Osteoblast (primary cell): ENCODE measurements at places on chromosomes 11 and 22.
A peak's percentile ranks its signal among the peaks of the same experiment; 100 is the strongest.

- no peak for DNase-seq
These were observed 537.9 kb upstream of the FAT3 start for GRCh38 chr11:91686700-91687099.

DNA sequence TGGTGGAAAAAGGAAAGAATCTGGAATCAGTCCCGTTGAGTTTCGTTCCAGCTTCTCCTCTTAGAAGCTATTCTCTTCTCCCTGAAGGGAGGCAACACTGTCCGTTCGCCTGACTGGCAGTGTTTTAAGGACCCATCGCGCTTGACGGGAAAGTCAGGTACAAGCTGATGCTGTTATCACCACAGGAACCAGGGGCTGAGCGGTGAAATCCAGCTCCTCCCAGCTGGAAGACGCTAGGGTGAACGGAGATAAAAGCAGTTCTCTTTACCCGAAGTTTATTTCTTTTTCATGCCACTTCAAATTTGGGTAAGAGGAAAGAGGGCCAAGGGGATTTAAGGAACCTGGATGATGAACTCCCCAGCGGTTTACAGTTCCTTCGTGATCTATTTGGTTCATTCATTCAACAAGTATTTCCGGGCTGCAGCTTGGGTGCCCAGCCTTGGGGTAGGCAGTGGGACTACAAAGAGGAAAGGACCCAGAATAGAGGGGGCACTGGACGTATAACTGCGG is 551 bp upstream of the DEUP1 start:
- peak; percentile 23 for DNase-seq

DNA sequence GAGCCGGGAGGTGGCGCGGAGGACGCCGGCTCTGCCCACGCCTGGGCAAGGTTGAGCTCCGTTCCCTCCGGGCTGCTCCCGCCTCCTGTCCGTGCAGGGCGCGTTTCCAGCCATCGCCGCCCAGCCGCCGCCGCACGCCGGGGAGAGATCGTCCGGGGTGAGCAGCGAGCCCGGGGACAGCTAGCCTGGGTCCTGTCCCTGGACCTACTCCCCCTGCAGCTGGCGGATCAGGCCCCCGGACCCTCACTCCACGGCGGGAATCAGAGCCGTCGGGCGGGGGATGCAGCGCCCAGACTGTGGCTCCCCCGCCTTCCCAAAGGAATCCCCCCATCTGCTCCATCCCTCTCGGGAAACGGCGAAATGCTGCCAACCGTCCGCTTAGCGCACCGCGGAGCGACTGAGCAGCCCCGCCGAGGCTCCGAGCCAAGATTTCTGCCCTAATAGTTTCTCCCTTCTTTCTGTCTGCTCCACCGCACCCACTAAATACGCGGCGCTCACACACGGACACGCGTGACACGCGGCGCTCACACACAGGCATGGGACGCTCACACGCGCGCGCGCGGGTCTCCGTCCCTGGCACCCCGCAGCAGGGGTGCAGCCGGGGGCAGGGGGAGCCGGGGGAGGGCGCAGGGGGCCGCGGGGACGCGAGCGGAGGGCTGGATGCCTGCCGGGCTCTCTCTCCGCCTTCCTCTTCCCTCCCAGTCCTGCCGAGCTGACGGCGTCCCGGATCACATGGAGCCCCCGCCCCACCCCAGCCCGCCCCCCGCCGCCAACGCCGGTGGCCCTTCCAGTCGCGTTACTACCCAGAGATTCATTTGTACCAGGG is at the start of gene KCNJ5:
KCNJ5 (plus strand) TSS at position 814 of the 826 bp plus-strand sequence. CDS start 19,918 bp downstream, outside the sequence.
- DNase-seq = peak; percentile 91

DNA sequence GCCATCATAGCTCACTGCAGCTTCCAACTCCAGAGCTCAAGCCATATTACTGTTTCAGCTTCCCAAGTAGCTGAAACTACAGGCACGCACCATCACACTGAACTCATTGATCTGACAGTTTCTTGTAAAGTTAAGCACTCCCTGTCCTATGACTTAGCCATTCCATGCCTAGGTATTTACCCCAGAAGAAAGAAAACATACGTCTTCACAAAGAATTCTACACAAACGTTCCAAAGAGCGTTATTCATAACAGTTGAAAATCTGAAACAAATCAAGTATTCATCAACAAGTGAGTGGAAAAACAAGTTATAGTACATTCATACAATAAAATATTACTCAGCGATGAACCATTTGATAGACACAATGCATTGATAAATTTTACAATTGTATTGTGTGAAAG is 7.8 kb upstream of the NLRP10 start:
- no peak for DNase-seq

GRCh38 chr22:22487059-22487458 is 21.5 kb downstream of the ZNF280B start:
- no peak for DNase-seq

DNA sequence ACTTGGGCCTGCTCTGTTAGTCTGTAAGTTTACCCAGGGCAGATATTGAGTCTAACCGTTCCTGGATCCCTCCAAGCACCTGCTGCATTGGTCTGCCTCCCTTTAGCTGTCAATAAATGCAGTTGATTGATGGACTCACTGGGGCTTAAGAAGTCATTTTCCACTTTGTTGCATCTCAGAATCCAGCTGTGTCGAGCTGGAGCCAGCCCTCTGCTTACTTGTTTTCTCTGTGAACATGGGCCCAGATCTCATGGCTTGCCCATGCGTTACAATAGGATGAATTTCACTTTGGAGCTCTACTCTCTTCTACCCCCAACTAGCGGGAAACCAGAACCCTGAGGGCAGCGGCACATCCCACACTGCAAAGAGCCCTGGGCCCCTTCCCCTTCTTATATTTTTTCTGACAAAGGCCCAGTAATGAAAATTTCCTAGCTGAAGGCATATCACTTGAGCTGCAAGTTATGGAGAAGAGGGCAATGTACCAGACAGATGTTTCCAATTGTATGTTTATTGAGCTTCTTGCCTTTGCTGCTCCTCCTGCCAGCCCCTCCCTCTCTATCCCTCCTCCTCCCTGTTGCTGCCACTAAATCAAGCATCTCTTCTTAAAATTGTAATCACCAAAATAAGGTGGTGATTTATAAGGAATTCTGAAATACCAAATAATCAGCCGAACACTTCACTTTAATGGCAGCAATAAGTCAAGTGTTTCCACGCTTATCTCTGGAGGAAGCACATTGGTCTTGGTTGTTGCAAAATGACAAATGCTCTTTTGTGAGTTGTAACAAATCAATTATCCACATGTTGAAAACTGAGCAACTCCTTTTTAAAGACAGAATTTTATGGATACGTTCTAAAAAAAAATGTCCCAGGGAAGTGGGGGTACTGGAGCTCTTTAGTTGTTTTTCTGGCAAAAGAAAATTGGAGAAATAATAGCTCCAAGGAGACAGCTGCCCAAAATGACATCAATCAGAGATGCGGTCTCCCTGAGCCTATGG is 212.3 kb upstream of the ZBED5 start:
- no peak for DNase-seq

- no peak for DNase-seq
These were observed 673.8 kb downstream of the BRD1 start for GRCh38 chr22:49153921-49154320.

DNA sequence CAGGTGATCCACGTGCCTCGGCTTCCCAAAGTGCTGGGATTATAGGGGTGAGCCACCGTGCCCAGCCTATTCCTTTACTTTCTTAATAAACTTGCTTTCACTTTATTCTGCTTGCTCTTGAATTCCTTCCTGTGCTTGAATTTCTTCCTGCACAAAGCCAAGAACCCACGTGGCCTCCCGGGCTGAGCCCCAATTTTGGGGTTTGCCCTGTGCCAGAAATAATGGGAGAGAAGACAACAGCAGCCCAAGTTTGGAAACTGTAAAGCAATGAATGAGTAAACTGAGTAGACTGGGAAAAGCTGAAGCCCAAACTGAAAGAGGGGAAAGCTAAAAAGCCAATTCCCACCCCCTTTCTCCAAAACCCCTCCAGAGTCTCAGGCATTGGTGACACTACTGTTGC is 136.4 kb downstream of the NECTIN1 start:
- no peak for DNase-seq

DNA sequence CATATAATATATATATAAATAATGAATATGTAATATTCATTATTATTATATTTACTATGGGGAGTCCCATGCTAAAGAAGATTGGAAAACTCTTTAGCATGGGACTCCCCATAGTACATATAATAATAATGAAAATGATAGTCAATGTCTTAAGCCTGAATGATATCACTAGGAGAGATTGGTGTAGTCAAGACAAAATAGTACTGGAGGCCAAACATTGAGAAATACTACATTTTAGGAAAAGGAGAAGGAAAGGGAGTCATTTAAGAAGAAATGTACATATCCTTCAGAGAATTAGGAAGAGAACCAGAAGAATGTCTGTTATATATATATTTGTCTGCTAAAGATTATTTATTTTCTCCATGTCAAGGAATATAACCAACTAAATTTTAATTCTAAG is 5.0 kb upstream of the VWA5A start:
- no peak for DNase-seq

- no peak for DNase-seq
These were observed 135.3 kb downstream of the KIF18A start for GRCh38 chr11:27972522-27973170.

DNA sequence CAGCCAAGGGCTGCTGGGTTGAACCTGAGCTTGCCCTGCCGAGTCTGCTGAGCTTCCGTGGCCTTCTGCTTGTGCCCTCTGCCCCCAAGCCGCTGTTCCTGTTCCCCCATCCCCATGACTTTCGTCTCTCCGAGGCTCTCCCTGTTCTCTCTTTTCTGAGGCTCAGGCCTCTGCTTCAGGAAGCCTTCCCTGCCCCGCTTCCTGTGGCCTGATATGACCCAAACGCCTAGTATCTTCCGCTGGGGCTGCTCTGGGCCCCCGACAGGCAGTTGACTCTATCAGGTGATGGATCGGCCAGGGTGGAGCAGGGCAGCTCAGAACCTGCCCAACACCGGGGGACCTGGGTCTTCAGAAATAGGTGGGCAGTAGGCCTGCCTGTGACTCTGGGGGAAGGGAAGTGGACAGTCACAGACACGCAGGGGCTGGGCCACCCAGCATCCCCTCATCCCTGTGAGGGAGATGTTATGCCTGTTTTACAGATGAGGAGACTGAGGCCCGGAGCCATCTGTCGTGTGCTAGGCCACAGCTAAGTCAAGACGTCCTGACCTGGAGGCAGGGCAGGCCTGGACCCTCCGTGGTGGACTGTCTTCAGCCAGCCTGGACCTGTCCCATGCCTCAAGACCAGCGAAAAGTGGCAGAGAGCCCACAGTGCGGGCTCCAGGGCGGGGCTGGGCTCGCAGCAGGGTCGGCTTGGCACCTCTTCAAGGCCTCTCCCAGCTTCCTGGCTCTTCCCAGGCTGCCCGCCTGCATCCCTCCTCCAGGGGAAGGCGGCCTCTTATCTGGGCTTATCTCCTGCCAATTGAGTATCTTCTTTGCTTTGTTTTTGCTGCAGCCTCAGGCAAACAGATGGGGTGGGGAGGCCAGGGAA is 16.2 kb downstream of the BAD start:
- DNase-seq = peak; percentile 90

DNA sequence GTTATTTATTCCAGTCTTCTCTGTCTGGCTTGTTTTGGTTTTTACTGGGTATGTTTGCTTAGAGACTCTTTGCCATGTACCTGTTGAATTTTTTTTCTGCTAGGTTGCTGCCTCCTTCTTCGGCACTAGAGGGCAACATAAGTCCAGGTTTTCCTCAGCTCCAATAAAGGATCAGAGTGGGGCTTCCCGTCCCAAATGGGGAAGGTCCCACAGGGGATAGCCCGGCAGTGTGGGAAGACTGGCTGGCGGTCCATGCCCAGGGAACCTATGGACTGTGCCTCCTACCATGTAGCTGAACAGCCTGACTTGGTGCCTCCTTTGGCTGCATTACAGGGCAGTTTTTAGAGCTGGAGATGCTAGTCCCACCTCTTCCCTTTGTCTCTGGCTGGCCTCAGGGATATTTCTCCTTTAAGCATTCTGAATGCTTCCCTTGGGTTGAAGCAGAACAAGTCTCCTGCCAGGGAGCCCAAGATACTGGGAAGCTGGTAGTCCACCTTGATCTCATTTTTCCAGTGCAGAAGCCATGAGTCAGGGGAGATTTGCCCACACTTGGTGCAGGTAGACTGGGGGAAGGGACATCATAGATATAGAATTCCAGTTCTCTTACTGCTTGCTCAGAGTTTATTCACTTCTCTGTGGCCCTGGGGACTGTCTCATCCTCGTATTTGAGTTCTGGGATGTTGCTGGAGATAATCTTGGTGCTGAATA is 60.2 kb downstream of the BRD1 start:
- DNase-seq = peak; percentile 88

GRCh38 chr11:80163011-80163410 is 722.2 kb upstream of the TENM4 start:
- DNase-seq = peak; percentile 22

DNA sequence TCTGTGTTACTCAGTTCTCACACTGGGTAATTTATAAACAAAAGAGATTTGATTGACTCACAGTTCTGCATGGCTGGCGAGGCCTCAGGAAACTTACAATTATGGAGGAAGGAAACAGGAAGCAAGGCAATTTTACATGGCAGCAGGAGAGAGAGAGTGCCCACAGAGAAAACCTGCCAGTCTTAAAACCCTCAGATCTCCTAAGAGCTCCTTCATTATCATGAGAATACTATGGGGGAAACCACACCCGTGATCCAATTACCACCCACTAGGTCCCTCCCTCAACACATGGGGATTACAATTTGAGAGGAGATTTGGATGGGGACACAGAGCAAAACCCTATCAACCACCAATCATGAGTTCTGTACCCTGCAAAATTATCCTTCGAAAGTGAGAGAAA is 1180.8 kb downstream of the JRKL start:
- no peak for DNase-seq

DNA sequence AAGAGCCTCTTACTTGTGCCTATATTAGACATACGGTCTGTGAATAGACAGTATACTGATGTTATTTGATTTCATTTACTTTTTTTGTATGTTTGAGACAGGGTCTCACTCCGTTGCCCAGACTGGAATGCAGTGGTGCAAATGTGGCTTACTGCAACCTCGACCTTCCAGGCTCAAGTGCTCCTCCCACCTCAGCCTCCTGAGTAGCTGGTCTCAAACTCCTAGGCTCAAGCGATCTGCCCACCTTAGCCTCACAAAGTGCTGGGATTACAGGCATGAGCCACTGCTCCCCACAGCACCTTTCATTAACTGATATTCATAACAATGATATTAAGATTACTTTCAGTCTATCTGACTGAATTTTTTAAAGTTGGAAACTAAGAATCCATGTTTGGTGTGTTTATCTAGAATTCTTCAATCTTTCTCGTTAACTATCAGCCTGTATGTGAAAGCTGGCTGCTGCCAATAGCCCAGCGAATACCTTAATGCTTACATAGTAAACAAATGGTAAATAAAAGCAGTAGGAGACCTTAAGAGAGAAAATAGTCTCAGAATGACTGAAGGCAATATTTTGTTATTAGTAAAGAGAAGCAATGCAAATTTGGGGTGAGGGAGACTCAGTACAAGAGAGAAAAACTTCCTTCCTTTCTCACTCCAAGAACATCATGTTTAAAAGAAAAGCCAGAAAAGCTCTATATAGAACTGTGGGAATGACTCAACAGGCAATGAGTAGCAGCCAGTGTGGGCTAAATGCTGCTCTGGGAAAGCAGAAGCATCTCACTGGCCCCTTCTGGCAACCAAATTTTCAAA is 101.9 kb downstream of the MRTFA start:
- DNase-seq = peak; percentile 91

GRCh38 chr11:86067851-86068137 is 1.1 kb downstream of the PICALM start:
- DNase-seq = no peak

GRCh38 chr11:29029452-29029851 is 921.3 kb downstream of the METTL15 start:
- no peak for DNase-seq

- DNase-seq = peak; percentile 74
These were observed 29.2 kb downstream of the SREBF2 start for GRCh38 chr22:41862160-41862529.

GRCh38 chr22:44670220-44670988 is 31.6 kb upstream of the PRR5 start:
- DNase-seq = peak; percentile 81
